ENCODE measurements at places on chromosomes 16 and 17.

DNA sequence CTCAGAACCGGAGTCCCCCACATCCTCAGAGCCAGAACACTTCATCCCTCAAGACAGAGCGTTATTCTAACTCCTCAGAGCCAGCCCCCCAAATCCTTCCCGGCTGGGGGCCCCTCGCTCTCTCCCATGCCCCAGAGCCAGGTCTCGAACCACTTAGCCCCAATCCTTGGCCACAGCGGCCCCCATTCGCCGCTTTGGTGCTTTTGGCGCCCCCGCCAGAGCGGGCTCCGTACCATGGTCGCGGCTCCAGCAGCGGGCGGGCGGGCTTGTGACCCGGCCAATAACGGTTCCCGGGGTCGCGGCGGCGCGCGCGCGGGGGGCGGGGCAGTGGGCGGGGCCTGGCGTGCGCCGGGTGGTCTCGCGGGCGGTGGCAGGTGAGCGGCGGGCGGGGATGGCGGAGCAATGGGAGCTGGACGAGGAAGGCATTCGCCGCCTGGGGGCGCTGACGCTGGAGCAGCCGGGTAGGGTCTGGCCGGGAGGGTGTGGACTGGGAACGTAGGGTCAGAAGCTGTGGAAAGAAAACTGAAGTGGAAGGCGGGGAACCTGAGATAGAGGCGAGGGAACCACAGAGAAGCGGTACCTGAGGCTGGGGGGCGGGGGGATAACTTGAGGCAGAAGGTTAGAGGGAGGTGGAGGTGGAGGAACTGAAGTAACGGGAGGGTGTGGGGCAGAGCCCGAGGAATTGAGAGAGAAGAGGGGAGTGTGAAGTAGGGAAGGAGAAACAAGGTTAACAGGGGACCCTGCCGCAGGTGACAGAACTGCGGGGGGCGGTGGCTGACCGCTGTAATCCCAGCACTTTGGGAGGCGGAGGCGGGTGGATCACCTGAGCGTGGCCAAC, at the start of the genes KCTD19 and LRRC36:
Gene KCTD19 (minus strand): TSS at position 270 of the 838 bp plus-strand sequence. CDS start 34 bp downstream, at position 236.
Gene LRRC36 (plus strand): TSS at position 344 of the 838 bp plus-strand sequence. CDS start 48 bp downstream, at position 392.
- no peak for DNase-seq

DNA sequence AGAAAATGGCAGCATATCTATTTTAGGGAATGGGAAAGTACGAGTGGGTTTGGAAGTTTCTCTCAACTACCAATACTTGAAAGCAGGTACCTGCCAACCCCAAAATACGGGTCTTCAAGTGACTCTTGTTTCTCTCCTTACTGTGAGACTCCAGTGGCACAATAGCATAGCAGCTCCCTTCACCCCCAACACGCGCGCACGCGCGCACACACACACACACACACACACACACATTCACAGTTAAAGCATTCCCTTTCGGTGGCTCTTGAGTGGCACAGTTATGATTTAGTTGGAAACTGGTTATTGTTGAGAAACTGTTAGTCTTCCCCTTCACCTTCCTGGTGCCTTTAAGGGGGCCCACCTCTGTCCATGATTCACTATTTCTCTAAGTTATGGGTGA, 30.0 kb upstream of the CCL2 start:
- no peak for DNase-seq

- DNase-seq = no peak
These were observed 25.9 kb downstream of the NMT1 start for GRCh38 chr17:45086865-45087503.

GRCh38 chr16:55468352-55468990, 10.5 kb upstream of the MMP2 start:
- no peak for DNase-seq

DNA sequence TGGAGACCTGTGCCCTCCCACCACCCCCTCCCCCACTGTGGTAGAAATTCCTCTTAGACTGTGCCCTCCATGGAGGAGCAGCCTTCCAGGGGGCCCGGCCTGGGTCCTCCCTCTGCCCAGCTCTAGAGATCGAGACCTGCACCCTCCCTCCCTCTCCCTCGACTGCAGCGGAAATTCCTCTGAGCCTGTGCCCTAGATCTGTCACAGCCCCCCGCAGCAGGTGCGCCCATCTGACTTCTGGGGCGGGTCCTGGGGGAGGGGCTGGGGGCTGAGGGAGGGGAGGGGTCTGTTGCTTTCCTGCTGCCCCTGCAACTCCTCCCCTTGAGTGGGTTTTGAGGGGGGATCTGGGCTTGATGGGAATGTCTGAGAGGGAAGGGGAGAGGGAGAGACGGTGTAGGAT, 177.8 kb upstream of the GSE1 start:
- DNase-seq = no peak

- peak; percentile 49 for DNase-seq
These were observed 41.1 kb downstream of the FTO start for GRCh38 chr16:53745086-53745485.

DNA sequence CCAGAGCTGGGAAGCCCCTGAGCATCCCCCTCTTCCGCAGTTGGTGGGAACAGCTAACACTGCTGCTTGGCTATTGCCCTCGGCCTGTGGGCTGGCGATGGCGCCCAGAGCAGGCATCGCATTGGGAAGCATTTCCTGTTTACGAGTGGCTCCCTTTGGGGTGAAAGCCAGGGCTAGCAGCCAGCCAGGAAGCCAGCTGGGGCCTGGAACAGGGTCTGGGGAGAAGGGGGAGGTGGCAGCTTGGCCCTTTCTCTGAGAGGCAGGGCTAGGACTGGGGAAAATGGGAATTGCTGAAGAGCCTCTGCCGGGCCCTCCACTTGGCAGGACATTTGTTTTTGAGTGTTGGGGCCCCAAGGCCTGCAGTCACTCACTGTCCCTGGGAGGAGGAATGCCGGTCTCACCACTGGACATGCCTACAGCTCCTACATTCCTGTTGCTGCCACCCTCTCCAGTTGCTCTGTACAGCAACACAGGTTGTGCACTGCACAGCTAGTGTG, 2.4 kb upstream of the MTSS2 start:
- DNase-seq = no peak

- no peak for DNase-seq
These were observed 43.4 kb downstream of the ZNF276 start for GRCh38 chr16:89764711-89765201.

- DNase-seq = no peak
These were observed 1.5 kb upstream of the NTN3 start for GRCh38 chr16:2469399-2470233.

GRCh38 chr16:59021751-59022150, 287.6 kb upstream of the GOT2 start:
- DNase-seq = no peak

- DNase-seq = peak; percentile 29
These were observed 43.4 kb upstream of the GSE1 start for GRCh38 chr16:85569615-85570212.

GRCh38 chr17:62101090-62101489, 36.0 kb upstream of the MED13 start:
- no peak for DNase-seq

DNA sequence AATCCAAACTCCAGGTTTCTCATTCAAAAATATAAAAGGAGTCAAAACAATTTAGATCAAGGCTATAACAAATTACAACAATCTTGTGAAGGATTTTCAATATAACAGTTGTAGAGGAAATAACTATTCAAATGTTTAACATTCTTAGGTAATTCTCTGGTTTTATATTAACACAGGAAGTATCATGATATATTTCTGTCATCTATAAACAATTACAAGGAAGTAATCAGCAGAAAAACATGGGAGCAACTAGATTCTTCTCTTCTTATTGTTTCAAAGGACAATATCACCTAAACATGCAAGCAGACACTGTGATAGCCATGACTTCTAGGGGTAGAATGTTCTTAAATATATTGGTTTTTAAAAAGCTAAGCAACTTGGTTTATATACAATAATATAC, 49.9 kb downstream of the FBXL20 start:
- no peak for DNase-seq

GRCh38 chr17:59634632-59635541, 15.2 kb downstream of the CLTC start:
- peak; percentile 72 for DNase-seq

DNA sequence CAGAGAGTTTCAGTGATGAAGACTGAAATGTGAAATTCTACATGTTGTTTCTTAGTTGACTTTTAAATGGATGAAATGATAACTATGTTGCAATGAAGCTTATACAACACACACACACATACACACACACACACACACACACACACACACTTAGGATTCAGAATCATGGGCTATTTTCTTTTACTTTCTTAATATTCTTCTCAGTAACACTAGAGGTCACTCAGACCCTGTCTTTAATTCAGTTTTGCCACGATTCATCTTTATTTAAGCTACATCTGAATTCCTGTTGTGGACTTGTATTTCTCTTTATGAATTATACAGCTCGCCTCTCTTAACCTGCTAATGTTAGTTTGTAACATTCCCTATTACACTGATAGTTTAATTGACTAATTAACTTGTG, 109.6 kb upstream of the GOT2 start:
- DNase-seq = peak; percentile 35

GRCh38 chr17:76700270-76700616, 10.5 kb downstream of the MXRA7 start:
- DNase-seq = no peak

- no peak for DNase-seq
These were observed 179.9 kb downstream of the SEC14L1 start for GRCh38 chr17:77320485-77321256.

DNA sequence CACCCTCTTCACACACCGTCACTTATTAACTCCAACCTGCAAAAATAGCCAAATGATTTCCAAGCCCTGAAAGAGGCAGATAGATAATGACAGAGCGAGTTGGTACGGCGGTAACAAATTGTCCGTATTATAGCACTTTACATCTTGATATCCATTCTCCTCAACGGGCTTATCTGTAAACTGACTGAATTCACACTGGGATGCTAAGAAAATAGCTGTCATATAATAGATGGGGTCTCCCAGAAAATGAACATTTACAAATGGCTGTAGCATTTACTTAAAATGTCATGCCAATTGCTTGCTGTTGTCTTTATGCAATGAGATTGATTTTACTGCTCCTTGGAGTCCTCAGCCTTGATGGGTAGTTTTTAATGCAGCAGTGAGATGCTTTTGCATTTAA, 225.8 kb upstream of the SDK2 start:
- no peak for DNase-seq

DNA sequence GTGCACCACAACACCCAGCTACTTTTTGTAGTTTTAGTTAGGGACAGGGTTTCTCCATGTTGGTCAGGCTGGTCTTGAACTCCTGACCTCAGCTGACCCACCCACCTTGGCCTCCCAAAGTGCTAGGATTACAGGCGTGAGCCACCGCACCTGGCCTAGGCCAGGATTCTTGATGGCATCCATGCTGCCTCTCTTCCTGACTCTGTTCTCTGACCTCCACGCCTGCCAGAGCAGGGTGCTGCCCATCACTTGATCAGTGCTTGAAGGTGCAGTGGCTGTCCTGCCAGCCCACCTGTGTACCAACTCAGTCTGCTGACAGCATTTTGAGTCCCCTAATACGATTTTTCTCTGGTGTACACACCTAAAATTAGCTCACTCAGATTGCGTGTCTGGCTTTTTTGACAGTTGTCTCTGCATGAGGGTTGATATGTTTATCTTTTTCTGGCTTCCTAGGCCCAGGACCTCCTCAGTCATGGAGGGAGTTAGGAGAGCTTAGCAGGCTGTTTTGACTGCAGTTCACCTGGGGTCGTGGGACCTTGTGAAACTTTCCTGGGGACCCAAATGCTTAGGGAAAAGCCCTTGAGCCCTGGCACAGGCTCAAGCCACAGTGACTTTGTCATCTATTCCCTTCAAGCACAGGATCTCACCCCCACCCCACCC, 5.9 kb downstream of the HAS3 start:
- DNase-seq = no peak

GRCh38 chr17:10121971-10122707, 76.3 kb downstream of the GAS7 start:
- no peak for DNase-seq

GRCh38 chr16:66926961-66927436, 1.7 kb upstream of the RRAD start:
- peak; percentile 39 for DNase-seq

DNA sequence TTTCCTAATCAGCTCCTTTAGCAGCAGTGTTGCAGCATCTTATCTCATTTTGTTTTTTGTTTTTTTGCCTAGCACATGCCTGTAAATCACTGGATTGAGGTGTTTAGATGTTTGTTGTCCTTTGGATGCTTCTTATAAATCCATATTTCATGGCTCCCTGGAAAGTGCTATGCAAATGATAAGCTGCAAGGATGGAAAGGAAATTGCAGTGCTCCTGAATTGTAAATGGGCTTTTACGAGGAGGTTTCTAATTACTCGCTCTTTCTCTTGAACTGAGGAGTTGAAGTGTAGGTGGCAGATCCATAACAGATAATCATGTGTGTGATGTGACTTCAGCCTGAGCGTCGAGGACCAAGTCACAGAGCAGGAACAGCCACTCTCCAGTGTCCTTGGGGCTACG, 45.0 kb downstream of the MAPT start:
- no peak for DNase-seq

DNA sequence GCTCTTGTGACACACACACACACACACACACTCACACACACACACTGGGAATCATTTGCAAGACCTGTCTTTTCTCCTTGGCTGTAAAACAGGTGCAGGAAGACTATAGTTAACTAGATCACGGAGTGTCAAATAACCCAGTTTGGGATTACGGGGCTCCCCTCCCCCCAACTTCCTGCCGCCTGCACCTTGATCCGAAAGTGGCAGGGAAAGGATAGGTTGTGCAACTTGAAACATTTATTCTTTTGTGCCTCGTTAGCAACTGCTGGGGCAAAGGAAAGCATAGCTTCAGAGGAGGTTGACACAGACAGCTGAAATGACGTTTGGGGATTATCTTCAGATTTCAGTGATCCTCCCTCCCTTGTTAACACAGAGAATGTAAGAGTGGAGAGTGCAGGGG, 149.5 kb downstream of the NTN1 start:
- DNase-seq = no peak

DNA sequence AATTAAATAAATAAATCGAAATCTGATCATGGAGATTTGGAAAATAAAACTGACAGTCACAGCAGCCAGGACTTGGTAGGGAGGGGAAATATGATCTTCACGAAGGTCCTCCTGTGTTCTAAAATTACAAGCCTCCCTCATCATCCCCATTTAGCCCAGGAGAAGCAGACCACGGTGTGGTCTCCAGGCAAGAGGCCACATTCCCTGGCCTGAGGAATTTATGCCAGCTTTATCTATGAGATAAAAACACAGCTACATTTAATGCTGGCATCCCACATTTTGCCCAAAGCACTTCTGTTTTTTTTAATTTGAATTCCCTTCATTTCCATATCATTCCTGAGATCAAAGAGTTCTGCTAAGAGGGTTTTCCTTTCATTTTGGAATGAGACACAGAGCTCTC, 43.2 kb downstream of the ABCC12 start:
- no peak for DNase-seq

DNA sequence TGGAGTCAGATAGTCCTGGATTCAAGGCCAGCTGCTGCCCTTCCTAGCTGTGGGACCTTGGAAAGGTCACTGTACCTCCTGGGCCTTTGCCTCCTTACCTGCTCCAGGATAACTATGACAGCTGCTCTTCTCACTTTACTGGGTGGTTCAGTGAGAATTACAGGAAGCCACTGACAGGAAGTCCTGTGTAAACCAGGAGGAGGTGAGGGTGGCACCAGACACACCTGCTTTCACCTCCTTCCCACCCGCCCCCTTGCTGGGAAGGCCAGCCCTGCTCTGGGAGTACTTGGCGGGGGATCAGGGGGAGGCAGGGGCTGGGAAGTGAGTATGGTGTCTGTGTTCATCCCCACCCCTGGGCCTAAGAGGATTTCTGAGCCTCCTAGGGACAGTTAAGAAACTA, 42.6 kb downstream of the CPNE2 start:
- peak; percentile 13 for DNase-seq

All from PC-3 (cell line).